Frontal cortex (tissue), 4 donors: ENCODE measurements at places on chromosomes 3 and 15. TPM values are rescaled to one million over a fixed set of nuclear protein-coding genes. Genes with fewer than 3 reads are reported as not detected.

The TTLL13 gene
- total RNA-seq: under 0.01 TPM

The FYCO1 gene
- 1.2 TPM for total RNA-seq

The ALG3 gene
- 11.0 TPM for total RNA-seq

The SNX22 gene
- total RNA-seq: 7.7 TPM

DNA sequence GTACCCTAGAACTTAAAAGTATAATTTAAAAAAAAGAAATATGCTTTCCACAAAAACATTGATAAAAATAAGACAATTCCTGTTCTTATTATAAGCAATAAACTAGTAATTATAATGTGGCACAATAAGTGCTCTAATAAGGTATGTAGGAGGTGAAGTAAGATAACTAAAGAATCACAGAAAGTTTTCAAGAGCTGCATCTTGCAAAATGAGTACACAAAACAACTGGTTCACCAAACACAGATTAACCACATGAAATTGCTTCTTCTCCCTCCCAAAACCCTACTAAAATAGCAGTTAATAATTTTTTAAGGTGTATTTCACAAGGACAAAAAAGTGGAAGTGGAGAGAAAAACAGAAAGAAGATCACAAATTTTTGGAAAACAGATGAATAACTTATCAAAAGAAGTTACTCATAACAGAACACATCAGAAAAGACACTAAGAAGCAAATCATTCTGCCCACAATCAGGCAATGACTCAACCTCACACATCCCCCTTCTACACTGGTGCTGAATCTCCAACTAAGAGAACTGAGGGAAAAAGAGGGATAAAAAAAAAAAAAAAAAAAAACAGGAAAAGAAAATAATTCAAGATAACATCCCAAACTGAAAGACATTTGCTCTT lies 64.2 kb downstream of the TBC1D5 start:
- DNase-seq: no peak

- no peak for DNase-seq
Measured at GRCh38 chr3:63931290-63931689, 19.1 kb upstream of the SCAANT1 start.

DNA sequence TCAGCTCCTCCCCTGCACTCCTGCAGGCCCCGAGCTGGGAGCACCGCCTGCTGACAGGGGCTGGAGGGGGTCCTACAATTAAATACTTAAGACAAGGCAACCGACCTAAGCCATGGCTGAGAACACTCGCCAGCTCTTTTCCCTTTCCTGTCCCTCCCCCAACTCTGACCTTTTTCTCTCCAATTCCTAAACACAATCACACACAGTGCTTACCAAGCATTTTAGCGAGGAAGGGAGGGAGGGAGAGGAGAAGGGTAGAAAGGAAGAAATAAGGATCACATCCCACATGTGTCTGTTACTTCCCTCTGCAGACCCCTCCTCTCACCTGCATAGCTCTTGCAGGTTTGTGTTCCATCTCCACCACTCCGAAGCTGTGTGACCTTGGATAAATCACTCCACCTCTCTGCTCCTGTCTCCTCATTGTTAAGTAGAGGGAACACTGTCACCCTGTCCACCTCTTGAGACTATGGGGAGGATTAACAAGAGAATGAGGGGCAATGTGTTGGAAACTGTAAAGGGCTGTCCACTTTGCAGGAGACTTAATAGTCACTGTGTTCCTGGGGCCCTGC lies 63.6 kb downstream of the CYP11A1 start:
- no peak for DNase-seq

DNA sequence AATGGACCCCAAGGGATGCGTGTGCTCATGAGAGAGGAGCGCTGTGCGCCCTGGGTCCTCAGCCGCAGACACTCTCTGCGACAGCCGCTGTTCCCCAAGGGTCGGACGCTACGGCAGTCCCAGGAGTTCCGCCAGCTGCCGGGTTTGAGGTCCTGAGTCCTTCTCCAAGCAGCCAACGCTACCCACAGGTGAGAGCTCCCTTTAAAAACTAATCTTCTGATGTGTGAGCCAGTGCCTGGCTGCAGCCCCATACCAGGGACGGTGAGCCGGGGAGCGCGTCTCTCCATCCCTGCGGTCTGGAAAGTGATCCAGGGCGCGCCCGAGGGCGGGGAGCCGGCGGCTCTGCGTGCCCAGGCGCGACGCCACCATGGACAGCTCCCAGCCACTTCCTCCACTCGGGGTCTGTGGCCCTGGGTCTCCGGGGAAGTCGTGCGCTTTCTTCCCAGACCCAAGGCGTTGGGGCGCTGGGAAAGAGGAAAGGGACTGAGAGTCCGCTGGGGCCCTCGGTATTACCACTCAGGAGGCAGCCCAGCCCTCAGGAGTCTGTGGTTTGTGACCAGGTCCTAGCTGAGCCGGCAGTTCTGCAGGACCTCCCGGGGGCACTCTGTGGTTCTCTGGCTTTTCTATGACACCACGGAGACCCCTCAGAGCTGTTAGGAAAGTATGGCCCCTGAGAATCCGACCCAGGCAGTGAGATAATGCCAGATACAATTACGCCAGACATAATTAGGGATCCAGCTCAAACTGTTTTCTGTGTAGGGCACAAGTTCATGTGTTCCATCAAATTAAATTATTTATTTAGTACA lies 1.4 kb downstream of the CEMIP start:
- no peak for DNase-seq

GRCh38 chr3:115789481-115789880 lies 166.2 kb downstream of the GAP43 start:
- no peak for DNase-seq

DNA sequence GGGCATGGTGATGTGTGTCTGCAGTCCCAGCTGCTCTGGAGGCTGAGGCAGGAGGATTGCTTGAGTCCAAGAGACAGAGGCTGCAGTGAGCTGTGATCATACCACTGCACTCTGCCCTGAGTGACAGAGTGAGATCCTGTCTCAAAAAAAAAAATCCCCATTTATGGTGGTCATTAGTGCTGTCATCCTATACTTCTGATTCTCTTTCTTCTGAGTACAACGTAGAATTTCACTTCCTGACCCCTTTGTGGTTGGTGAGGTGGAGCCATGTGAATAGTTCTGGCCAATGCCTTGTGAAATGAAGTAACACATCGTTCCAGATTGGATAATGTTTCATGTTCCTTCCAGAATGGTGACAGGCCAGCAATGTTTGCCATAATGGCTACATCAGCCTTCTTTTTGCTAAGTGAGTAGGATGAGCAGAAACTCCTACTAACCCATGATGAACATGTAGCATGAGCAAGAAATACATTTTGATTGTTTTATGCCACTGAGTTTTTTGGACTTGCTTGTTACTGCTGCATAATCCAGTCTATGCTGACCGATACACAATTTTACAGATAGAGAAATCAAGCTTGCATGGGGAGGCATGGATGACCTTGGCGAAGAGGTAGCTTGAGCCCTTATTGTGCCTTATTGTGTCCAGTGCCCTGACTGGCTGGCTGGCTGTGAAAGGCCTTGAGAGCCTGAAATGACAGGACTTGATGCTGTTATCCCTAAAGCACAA lies 30.9 kb upstream of the TLE3 start:
- no peak for DNase-seq

- DNase-seq: no peak
Measured at GRCh38 chr3:98545940-98546339, 14.2 kb downstream of the GPR15 start.

GRCh38 chr3:190585805-190586630 lies 72.1 kb downstream of the IL1RAP start:
- DNase-seq: no peak

GRCh38 chr15:82570721-82571508 lies 30.7 kb upstream of the RPS17 start:
- DNase-seq: no peak

GRCh38 chr15:95362306-95362705 lies 968.2 kb upstream of the NR2F2 start:
- DNase-seq: no peak

DNA sequence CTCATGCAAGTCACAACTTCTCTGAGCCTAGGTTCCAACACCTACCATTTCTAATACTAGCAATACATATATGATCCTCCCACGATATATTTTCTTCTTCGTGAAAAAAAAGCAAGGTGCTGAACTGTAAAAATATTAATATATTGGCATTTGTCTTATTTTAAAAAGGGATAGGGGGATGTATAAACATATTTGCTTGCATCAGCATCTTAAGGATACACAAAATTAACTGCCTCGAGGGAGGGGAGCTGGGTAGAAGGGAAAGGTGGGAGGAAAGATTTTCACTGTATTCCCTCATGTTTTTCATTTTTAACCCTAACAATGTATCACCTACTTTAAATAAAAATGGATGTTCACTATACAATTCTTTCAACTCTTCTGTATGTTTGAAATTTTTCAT lies 1.3 kb downstream of the HACD2 start:
- no peak for DNase-seq

DNA sequence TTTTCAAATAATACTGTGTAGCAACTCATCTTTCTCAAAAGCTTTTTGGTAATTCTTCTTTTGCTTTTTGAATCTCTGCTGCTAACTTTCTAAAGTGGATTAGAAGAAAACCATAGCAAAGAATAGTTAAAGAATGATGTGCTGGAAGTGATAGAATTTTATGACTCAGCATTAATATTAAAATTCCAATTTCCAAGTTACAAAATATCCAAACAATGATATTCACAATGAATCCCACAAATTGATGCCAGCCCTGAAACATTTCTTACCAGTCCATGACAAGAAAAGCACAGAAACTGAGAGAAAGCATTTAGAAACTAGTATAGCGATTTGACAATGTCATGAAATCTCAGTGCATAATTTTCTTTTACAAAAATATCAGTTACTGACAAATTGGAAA lies 482.2 kb downstream of the RBMS3 start:
- no peak for DNase-seq

DNA sequence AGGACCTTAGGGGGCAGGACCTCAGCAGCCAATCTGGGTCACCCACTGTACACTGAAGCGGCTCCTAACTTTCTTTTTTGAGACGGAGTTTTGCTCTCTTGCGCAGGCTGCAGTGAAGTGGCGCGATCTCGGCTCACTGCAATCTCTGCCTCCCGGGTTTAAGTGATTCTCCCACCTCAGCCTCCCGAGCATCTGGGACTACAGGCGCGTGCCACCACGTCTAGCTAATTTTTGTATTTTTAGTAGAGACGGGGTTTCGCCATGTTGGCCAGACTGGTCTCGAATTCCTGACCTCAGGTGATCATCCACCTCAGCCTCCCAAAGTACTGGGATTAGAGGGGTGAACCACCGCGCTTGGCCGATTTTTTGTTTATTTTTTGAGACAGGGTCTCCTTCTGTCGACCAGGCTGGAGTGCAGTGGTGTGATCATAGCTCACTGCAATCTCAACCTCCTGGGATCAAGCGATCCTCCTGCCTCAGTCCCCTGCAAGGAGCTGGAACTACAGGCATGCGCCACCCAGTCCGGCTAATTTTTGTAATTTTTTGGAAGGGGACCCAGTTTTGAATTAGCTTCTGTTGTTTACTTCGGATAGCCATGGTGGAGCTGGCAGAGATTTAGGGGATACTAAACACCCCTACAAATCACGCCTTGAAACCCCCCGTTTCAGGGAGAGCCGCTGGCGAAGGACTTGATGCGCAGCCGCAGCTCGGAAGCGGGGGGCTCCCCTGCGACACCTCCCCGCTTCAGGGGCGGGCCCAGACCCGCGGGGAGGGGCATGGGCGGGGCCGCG lies 1.5 kb upstream of the CLK3 start:
- no peak for DNase-seq

GRCh38 chr3:10835406-10835805 lies 19.4 kb downstream of the SLC6A11 start:
- DNase-seq: no peak

GRCh38 chr3:170739410-170739809 lies 130.6 kb downstream of the RPL22L1 start:
- no peak for DNase-seq

DNA sequence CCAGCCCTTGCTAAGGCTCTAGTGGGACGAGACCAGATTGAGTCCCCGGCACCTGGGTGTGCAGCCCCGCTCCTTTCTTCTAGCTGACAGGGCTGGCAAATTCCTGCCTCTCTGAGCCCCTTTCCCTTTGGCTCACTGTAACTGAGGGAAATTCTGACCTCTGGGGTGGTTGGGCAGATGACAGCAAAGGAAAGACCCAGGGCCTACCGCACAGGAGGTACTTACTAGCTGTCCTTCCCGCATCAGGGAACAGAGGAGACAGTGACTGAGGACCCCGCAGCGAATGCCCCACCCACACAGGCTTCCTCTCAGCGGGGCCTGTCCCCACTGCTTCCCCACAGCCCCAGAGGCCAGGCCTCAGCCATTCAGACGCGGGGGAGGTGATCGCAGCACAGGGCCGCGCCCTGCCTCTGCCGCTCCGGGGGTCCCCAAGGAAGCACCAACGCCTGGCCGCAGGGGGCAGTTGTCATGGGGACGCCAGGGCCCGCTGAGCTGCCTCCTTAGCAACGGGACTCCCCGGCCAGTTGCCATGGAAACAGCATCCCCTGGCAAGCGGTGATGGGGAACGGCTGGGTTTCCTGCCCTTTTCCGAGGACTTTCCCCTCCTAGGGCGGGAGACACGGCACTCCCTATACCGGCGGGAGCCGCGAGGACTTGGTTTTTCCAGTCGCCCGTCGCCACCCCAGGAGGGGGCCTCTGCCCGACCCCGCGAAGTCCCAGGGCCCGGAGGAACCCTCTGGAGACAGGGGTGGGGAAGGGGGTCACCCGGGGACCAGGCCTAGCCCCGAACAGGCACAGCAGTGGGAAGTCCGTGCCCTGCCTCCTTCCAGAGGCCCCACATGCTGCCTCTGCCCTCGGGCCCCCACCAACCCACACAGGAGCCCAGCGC lies 50.1 kb downstream of the HCN4 start:
- no peak for DNase-seq
